Psoas muscle (tissue), 8 donors: ENCODE measurements at places on chromosomes 5 and 9. TPM values are rescaled to one million over a fixed set of nuclear protein-coding genes. Genes with fewer than 3 reads are reported as not detected.

PCDHA9 gene
- polyA plus RNA-seq: 0.01 TPM

F12 gene
- polyA plus RNA-seq: 0.81 TPM

FYB1 gene
- 0.22 TPM for polyA plus RNA-seq

HTR4 gene
- not detected for polyA plus RNA-seq

GPR150 gene
- 0.35 TPM for polyA plus RNA-seq

PAEP gene
- not detected for polyA plus RNA-seq

IFNA1 gene
- polyA plus RNA-seq: not detected

SLC6A18 gene
- polyA plus RNA-seq: not detected

DDX4 gene
- polyA plus RNA-seq: 0.03 TPM

PCDHAC2 gene
- polyA plus RNA-seq: 0.03 TPM

SPATA31C1 gene
- not detected for polyA plus RNA-seq

DOCK2 gene
- polyA plus RNA-seq: 0.55 TPM

KIF4B gene
- 0.01 TPM for polyA plus RNA-seq

APBA1 gene
- polyA plus RNA-seq: 0.47 TPM

IL4 gene
- not detected for polyA plus RNA-seq

PCDHB15 gene
- polyA plus RNA-seq: 0.44 TPM

TAS2R1 gene
- not detected for polyA plus RNA-seq

HMCN2 gene
- polyA plus RNA-seq: 8.0 TPM

IRX1 gene
- not detected for polyA plus RNA-seq

IL7R gene
- polyA plus RNA-seq: 0.23 TPM

SPATA31E1 gene
- not detected for polyA plus RNA-seq

CDX1 gene
- 0.06 TPM for polyA plus RNA-seq

PCA3 gene
- polyA plus RNA-seq: 0.07 TPM

PKD2L2 gene
- polyA plus RNA-seq: 1.1 TPM

FGFR4 gene
- 1.6 TPM for polyA plus RNA-seq

BARHL1 gene
- polyA plus RNA-seq: not detected

NR4A3 gene
- 3.4 TPM for polyA plus RNA-seq

TEX48 gene
- polyA plus RNA-seq: not detected

ATG12 gene
- 19.6 TPM for polyA plus RNA-seq

LIX1 gene
- not detected for polyA plus RNA-seq

PCDHGB2 gene
- polyA plus RNA-seq: 0.65 TPM

OR2K2 gene
- polyA plus RNA-seq: 0.13 TPM

IL3 gene
- polyA plus RNA-seq: not detected

NUP214 gene
- polyA plus RNA-seq: 14.2 TPM

ANKRD34B gene
- polyA plus RNA-seq: 0.01 TPM

ZFP2 gene
- polyA plus RNA-seq: 0.48 TPM

TLR4 gene
- polyA plus RNA-seq: 2.7 TPM

SLC36A3 gene
- not detected for polyA plus RNA-seq

FRRS1L gene
- under 0.01 TPM for polyA plus RNA-seq

SH3PXD2B gene
- 2.5 TPM for polyA plus RNA-seq

IRX2 gene
- polyA plus RNA-seq: 0.06 TPM

PCDHA1 gene
- not detected for polyA plus RNA-seq

ADGRD2 gene
- polyA plus RNA-seq: not detected

PCDH12 gene
- polyA plus RNA-seq: 1.6 TPM

GRXCR2 gene
- not detected for polyA plus RNA-seq
